Fibroblast of pulmonary artery (primary cell): ENCODE measurements at places on chromosomes 6 and 20.
A peak's percentile ranks its signal among the peaks of the same experiment; 100 is the strongest.

DNA sequence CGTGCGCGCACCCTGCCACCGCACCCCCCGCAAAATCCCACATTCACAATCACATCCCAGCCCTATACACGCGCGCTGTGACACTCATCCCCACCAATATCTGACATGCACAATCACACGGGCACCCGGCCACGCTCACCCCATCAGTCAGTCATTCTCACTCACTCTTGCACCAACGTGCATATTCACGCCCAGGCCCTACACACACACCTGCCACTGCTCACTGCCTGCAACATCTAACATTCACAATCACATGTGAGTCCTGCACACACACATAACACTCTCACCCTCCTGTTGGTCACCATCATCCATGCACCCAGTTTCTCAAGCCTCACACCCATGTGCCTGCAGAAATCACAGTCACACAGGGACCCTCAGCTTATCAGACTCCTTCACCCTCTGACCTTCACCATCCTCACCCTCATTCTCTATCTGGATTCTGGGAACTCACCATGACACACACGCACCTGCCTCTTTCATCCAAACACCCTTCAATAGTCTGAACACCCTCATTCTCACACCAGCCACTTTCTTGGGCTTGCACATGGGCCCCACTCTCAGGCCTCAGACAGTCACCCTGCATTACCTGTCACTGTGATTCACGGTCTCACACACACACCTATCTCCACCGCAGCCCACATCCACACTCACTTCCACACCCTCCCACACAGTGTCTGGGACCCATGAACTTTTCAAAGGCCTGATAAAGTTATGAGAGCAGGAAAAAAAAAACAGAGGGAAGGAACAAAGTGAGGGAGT is 748 bp upstream of the ATP9A start:
- peak; percentile 7 for DNase-seq

- DNase-seq = no peak
These were observed 631.1 kb downstream of the KIF16B start for GRCh38 chr20:15942130-15942529.

DNA sequence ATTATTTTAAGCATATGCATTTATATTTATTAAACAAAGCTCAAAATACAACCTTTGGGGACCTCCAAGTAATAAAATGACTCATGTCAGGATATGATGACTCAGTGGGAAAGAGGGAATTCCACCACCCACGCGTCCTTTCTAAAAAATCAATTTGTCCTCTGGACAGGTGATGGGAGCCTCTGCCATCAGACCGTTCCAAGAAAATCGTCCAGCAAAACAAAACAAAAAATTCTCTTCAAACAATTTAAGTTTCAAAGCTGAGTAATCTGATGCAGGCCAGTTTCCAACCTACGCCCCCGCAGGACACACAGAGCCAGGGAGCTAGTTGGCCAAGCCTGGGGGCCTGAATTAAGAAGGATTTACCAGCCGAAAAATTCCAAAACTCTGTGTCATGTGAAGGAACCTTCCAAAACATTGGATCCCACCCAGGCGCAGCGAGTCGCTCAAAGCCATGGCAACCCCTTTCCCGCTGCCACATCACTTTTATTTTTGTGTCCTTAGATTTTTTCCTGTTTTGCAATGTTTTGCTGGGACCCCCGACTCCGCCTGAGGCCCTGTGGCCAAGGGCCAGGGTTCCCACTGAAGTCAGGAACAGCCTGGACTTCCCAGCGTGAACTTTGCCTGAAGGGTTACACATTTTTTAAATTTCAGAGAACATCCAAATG is 95.3 kb downstream of the NFATC2 start:
- peak; percentile 96 for DNase-seq

DNA sequence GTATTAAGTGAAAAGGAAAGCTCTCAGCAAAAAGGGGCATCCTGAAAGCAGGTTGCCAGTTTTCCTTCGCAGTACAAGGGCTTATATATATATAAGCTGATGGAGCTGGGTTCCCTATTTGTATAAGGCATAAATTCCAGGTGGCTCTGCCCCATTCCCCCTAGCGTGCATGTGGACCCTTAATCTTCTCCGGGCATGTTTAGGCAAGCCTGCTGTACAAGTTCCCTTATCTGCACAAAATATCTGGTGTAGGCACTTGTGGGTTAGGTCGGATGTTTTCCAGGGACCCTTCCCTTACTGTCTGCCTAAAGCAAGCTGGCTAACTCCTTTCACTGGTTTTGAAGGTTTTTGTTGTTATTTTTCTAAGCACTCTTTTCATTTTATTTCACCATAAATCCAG is 140.7 kb downstream of the FUT9 start:
- DNase-seq = no peak

DNA sequence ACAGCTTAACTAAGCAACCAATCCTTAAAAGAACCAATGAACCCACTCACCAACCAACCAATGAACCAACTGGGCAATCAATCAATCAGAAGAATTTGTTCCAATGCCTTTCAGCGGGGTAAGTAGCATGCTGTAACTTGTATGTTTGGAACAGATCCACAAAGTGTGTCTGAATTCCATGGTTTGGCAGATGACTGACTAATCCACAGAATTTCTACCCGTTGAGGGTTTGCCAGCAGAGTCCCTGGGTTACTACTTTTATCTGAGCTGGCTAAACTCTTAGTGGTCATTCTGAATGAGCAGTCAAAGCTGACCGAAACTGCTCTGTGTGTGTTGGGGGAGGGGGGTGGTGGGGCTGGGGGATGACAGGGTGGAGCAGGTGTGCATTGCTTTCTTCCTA is 125.0 kb upstream of the JAG1 start:
- peak; percentile 36 for DNase-seq

- no peak for DNase-seq
These were observed 18.8 kb upstream of the NHSL1 start for GRCh38 chr6:138518054-138518453.

GRCh38 chr6:54655162-54655561 is 191.4 kb upstream of the FAM83B start:
- no peak for DNase-seq

DNA sequence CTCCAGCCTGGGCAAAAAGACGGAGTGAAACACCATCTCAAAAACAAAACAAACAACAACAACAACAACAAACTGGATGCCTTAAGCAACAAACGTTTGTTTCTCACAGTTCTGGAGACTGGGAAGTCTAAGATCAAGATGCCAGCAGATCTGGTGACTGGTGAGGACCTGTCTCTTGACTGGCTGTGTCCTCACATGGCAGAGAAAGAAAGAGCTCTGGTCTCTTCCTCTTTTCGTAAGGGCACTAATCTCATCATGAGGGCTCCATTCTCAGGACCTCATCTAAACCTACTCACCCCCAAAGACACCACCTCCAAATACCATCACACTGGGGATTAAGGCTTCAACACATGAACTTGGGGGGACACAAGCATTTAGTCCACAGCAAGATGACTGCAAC is 13.5 kb upstream of the GFOD1 start:
- DNase-seq = no peak

DNA sequence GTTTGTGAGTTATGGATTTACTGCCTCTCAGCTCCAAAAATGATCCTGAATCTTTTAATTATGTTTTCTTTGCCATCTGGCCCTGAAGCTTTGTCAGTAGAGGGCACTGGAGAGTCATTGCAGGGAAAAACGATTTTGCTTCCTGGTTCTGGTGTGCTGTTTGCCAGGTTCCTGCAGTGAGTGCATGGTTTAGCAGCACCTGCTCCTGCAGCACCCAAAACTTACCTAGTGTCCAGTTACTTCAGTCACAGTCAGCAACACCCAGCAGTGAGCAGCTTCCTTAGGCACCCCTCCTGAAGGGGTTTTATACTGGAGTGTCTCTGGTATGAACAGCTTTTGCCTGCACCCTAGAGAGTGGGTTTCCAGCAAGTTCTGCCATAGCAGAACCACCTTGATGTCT is 6.0 kb upstream of the TRIM26 start:
- DNase-seq = peak; percentile 64

GRCh38 chr6:74018825-74019224 is 322.8 kb downstream of the CD109 start:
- no peak for DNase-seq

DNA sequence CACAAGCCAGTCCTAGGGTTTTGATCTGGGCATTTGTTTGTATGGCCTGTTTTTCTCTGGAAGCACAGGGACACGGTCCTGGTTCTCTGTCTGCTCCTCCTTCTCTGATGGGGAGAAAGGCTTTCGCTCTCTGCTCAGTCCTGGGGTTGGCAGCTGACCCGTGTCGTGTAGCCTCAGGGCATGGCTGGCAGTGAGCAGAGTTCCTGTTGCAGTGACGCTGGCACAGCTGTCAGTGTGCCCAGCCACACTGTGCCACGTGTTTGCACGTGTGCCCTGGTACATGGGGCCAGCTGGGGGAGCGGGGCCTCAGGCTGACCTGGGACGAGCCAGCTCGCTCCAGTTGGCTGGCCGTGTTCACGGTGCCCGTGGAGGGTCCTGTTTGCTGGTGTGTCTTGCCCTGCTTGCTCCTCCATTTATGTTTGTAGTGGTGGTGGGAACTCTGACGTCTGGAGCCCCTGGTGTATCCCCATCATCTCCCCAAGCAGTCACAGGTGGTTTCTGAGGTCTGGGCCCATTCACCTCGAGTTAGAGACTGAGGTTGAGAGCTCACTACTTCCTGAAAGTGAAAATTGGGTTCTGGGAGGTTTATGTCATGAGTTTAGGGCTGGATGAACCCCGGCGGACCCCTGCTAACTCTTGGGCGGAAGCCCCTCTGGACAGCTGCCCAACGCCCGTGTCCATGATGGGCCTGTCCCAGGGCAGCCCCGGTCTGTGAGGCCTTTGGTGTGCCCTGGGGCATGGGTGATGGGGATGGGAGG is 10.2 kb upstream of the DNAJC5 start:
- DNase-seq = no peak
